ENCODE measurements at places on chromosomes 1 and 21.
A peak's percentile ranks its signal among the peaks of the same experiment; 100 is the strongest.

GRCh38 chr1:119510046-119510445 lies 3.0 kb downstream of the HSD3B1 start:
- DNase-seq, result peak; percentile 92

- DNase-seq, result no peak
These were observed 14.5 kb upstream of the GBP3 start for GRCh38 chr1:89037186-89037585.

DNA sequence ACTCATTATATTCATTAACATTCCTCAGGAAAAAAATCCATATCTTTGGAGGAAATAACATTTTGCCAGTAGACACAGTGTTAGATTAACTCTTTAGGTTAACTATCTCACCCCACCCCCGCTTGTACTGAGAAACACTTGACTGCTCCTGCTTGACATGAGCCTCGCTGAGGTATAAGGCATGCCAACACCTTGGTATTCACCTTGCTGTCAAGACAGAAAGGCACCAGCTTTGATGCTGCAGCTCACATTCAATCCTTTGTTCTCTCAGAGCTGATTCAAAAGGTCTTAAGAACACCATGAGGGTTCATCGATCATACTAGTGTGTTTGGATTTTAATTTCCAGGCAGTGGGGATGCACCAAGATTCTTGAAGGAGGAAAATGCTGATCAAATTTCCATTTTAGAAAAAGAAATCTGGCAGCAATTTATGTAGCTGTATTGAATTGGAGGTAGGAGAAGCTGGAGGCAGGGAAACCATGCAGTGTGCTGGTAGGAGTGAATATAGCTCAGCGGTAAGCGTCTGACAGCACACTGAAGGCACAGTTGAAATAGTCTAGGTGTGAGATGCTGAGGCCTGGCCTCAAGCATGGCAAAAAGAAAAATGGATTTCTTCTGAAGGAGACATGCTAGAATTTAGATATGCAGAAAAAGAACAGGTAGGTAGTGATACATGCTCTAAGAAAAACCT lies 108.0 kb upstream of the ST6GALNAC5 start:
- DNase-seq, result no peak

- no peak for DNase-seq
These were observed 534.6 kb upstream of the PTBP2 start for GRCh38 chr1:96187020-96187419.

DNA sequence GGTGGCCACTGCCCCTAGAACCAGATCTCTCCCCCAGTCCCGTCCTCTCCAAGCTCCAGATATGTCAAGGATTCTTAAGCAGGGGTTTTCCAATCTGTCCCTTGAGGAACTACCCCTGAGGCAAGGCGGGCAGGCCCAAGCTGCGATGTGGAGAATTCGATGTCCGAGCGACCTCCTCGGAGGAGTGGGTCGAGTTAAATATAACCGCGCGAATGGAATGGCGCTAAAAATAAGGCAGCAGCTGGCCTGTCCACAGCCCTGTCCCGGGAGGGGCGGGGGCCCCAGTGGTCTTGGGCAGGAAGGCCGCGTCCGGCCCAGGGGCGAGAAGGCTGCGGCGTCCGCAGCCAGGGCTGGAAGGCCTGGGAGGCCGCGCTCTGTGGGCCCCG lies 5.8 kb upstream of the FOXD3 start:
- DNase-seq, result no peak

DNA sequence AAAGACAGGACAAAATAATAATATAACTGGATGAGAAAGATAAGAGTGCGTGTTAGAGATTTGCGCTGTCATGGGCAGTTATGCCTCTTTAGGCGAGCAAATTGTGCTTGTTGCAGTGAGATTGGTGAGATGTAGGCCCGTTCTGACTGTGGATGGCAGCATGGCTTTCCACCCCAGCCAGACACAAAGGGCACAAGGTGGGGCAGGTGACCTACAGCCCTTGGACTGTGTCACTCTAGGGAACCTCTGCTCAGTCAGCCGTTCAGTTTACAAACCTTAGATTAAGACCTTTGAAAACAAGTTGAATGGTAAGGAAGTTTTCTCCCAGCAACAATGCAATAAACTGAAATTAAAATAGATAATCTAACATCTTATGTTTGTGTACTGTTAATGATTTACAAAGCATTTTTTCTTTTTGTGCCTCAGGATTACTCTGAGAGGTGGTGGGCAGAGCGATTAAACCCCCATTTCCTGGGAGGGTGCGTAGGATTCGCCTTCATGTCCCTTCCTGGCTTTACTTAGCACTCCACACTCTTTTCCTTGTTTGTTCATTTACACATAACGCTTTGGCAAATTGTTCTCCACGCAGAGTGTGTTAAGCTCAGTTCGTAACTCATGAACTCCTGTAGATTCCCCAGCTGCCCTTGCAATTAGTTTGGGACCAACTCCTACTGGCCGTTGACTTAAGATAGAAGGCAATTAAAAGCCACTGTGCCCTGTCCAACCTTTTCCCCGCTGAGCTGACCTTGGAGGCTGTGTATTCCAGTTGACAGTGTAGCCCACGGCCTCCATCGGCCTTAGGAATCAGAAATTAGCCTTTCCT lies 58.1 kb upstream of the IGSF5 start:
- DNase-seq, result no peak

DNA sequence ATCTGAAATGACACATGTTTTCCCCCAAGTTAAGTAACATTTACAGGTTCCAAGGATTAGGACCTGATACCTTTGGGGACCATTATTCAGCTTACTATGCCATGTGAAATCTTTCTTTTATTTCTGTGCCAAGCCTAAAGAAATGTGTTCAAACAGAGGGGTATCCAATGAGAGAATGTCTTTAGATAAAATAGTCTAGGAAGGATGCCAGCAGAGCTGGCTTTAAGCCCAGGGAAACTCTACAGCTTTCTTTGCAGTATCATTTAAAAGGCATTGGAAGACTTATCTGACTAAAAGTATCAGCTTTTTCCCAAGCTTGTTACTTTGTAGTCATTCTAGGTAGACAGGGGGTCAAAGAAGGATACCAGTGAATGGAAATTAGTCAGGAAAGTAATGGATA lies 860.4 kb downstream of the PLA2G4A start:
- DNase-seq, result no peak

DNA sequence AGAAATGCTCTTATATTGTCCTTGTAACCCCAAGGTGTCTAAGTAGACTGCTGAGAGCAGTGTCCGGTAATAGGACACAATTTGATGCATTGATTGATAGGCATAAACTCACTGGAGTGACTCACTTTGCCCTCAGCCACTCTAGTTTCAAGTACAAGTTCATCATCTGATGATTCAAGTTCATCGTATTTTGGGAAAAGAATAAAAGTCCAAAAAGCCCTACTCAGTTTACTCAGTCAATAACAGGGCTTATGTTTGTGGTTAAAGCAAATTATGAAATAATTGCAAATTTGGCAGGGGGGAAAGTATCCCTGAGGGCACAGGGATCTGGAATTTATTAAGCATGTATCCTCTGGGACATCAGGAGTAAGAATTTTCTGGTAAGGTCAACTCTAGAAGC lies 7.6 kb upstream of the ATF3 start:
- DNase-seq, result peak; percentile 50

- DNase-seq, result no peak
These were observed 164.4 kb downstream of the PBX1 start for GRCh38 chr1:164723296-164723798.

DNA sequence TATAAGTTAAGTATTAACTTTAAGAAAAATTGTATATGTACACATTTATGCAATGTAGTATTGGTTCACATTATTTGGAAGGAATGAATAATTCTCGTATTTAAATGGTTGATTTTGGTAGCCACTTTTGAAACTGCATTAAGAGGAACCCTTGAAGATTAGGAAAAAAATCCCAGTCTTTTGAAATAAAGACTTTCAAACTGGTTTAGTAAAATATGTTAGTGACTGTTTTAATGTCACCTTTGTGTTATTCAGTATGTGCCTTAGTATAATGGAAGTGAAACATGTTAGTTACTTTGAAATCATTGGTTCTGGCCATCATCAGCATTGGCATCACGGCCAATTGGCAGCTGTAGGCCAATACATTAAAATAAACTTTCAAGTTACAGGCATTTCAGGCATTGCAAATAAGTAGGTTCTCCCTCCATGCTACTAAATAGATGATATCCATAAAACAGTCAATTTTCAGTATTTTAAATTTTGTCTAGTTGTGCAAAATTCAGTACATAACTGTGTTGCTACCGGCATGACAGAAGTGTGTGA lies 4.4 kb downstream of the MIER1 start:
- DNase-seq, result no peak

DNA sequence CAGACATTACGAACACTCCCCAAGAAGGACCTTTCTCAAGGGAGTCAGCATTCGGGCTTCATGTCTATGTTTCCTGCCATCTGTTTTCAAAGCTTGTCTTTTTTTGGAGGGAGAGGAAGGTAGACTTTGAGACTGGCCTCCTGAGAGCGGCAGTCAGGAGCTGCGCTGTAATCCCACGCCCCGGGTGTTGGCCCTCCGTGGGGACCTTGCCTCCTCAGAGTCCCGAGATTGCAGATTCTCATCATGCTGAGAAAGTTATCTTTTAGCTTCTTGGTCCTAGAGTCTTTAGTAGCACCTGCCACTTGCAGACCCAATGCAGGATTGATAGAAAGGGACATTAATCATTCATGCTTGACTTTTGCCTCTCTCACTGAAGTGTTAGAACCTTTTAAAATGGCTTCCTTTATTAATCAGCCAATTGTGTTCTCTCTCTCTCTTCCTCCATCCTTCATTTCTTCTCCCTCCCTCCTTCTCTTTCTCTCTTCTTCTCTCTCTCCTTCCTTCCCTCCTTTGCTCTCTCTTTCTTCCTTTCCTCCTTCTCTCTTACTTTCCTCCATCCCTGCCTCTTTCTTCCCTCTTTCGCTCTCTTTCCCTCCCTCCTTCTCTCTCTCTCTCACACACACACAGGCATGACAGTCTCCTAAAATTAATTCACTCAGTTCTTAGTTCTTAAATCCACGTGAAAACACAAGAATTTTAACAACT lies 25.2 kb upstream of the GNPAT start:
- no peak for DNase-seq

DNA sequence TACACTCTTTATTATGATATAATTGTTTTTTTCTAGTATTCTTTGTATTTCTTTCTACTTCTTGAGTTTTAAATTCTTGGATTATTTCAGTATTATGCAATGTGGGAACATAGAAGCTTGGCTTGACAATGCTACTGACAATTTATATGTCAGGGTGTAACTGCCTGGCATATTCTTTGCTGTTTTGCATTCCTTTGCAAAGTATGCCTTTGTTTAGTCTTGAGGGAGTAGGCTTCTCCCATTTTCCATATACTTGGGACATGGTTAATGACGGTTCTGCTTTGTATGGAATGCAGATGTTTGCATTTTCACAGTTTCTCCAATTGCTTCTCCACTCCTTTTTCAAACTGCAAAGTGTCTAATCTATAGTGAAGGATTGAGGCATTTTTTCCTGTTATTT lies 109.8 kb downstream of the HMCN1 start:
- DNase-seq, result no peak

- DNase-seq, result no peak
These were observed 38.6 kb downstream of the GPR3 start for GRCh38 chr1:27430903-27431600.

DNA sequence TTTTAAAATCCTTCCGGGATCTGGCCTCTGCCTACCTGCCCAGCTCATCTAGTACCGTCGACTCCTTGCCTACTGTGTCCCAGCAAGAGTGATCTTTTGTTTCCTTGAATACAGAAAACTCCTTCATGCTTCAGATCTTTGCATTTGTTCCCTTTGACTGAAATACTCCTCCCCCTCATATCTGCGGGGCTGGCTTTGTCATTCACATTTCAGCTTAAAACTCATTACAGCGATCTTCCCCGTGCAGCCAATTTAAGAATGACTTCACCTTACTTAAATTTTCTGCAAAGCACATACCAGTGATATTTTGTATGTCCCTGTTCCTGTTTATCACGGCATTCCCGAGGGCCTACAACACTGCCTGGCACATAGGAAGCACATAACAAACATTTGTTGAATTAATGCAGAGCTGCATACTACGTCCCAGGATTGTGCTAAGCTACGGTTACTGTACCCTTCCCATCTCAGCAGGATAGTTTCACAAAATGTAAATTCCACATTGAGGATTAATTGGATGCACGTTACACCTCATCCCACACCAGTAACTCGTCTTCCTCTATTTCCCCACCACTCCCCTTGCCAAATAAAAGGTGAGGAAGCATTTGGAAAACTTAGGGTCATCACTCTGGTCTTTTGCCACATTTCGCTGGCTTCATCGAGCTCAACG lies 837 bp upstream of the DESI2 start:
- peak; percentile 50 for DNase-seq

DNA sequence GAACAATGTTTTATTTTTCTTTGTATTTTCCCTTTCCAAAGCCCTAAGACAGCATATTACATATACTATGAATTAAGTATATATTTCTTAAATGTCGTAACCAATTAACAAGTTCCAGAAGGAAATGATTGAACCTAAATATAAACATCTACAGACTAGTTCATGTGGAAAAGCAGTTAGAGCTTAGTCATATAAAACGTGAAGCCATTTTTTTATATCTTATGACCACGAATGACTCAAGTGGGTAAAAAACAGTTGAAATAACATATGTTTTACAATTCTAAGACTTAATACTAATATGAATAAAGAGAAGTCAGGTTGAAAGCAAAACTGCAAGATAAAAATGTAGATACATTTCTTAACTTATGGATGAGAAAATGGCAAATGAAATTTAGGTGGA lies 307.3 kb downstream of the BRINP3 start:
- no peak for DNase-seq

GRCh38 chr1:1296070-1297061 lies 11.4 kb downstream of the ACAP3 start:
- no peak for DNase-seq

- no peak for DNase-seq
These were observed at the start of gene TMEM240 for GRCh38 chr1:1540090-1540817. Gene TMEM240, minus strand, starts transcription at chr1:1540624. Its CDS starts 278 bp downstream, at chr1:1540346.

- no peak for DNase-seq
These were observed 109.6 kb downstream of the VPS13D start for GRCh38 chr1:12339396-12339795.

GRCh38 chr1:204574865-204575163 lies 58.6 kb downstream of the MDM4 start:
- DNase-seq, result no peak

All from trophoblast cell (in vitro differentiated cells and primary cell).